ENCODE measurements at places on chromosomes 1 and 21. TPM values are rescaled to one million over a fixed set of nuclear protein-coding genes. Genes with fewer than 3 reads are reported as not detected.

Gene MYOCOS
- total RNA-seq: not detected

Gene MYCL
- total RNA-seq: 9.4 TPM

Gene RPL5
- 2,066 TPM for total RNA-seq

Gene PTPRU
- 30.2 TPM for total RNA-seq

Gene SPAG17
- 1.2 TPM for total RNA-seq

Gene GJA5
- 1.6 TPM for total RNA-seq

Gene BMP8A
- 0.41 TPM for total RNA-seq

Gene LCE2A
- total RNA-seq: not detected

Gene SIPA1L2
- total RNA-seq: 34.2 TPM

Gene CD1B
- total RNA-seq: not detected

Gene MTARC1
- 19.6 TPM for total RNA-seq

Gene RGS8
- 39.5 TPM for total RNA-seq

Gene BACE2
- total RNA-seq: 10.2 TPM

Gene GBP5
- total RNA-seq: under 0.01 TPM
